ENCODE measurements at places on chromosomes 1 and 21.
A peak's percentile ranks its signal among the peaks of the same experiment; 100 is the strongest.

DNA sequence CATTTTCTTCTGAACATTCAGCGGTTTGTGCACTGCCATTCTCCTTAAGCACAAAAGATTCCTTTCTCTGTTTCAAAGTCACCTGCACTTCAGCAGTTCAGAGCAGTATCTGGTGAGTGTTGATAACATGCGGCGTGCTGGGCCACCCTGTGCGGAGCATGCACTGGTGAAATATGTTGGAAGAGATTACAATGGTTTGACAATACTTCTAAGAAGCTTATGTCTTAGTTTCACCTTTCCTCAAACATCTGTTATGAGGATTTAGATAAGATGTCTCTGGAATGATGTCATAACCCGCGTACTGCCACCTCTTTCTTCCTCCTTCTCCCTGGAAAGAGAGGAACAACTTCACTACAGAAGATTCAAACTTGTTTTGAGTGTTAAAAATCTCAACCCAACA is 650.3 kb downstream of the AJAP1 start:
- no peak for DNase-seq

- no peak for DNase-seq
Observed at GRCh38 chr1:90839323-90839722, 122.2 kb upstream of the BARHL2 start.

GRCh38 chr21:20800106-20800505 is 198.1 kb upstream of the NCAM2 start:
- DNase-seq, result no peak

GRCh38 chr1:221125976-221126375 is 246.7 kb downstream of the HLX start:
- no peak for DNase-seq

DNA sequence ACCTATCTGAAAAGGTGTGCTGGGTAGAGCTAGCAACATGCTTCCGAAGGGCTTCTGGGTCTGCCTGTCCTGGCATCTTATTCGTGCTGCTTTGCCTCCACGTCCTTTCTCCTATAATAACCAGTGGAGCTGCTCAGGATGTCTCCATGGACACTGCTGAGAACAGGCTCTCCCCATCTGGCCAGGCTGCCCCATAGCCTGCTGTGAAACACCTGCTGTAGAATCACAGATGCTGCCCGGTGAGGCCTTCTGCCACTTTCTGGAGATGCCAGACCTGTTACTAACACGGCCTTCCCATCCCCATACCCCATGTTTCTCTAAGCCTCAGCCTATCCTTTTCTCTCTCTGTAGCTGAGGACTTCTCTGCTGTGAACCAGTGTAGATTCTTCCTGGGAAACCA is 120.5 kb downstream of the IER5 start:
- no peak for DNase-seq

DNA sequence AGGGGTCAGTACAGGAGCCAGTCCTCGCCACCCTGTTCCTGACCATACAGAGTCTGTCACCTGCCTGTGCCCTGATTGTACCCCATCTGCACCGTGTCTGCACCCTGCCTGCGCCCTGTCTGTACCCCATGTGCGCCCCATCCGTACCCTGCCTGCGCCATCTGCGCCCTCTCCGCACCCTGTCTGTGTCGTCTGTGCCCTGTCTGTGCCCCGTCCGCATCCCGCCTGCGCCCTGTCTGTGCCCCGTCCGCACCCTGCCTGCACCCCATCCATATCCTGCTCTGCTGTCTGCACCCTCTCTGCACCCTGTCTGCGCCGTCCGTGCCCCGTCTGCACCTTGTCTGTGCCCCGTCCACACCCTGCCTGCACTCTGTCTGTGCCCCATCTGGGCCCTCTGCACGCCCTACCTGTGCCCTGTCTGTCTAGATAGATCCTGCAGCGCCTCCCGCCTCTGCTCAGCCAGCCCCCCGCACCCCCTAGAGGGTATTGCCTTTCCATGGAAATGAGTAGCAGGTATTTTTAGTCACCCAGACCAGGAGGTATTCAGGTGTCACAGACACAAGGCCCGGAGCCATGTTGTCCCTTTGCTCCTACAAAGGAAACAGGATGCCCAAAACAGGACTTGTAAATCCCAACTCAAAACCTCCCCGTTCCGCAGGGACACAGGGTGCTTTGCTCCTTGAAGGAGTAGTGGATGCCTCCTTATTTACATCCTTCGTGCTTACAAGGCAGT is 7.7 kb upstream of the NPHP4 start:
- no peak for DNase-seq

DNA sequence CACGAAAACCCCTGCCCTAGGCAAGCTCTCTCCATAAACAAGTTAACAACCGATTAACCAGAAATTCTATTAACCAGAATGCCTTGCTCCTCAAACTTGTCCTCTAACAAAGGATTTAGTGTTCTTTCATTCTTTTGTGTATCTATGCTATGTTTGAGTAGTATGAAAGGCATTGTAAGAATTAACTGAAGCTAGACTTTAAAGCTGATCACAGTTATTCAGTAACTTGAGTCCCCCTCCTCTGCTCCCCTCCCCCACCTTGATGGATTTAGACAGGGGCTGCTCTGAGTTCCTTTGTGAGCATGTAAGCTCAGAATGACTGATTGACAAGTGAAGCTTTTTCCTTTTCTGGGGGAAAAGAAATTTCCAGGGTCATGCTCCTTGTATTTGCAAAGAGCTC is 257.6 kb downstream of the TTLL7 start:
- DNase-seq, result no peak

GRCh38 chr1:192530254-192530653 is 45.3 kb upstream of the RGS1 start:
- no peak for DNase-seq

- DNase-seq, result no peak
Observed at GRCh38 chr1:221448585-221449175, 293.2 kb downstream of the DUSP10 start.

DNA sequence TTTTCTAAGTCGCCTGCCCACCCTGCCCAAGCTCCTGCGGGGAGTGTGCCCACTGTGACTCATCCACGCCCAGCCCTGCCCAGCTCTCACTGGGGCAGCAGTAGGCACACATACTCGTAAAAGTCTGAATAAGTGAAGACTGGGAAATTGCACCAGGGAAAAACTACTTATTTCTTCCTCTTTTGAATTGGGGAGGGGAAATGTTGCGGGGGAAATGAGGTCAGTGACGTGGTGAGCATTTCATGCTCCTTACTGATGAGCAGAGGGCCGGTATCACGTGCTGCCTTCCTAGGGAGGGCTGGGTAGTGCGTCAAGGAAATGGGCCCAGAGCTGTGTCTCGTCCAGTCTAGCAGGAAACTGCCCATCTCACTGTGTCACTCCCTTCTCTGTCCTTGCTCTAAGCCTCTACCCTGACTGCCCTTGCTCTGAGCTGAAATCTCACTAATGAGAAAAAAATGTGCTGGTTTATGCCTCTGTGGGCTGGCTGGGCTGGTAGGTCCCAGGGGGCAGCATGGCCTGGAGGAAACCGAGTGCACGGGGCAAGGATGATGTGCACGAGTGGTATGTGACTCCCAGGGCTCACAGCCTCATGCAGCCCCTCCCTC is 13.5 kb upstream of the TNFRSF1B start:
- DNase-seq, result peak; percentile 25

DNA sequence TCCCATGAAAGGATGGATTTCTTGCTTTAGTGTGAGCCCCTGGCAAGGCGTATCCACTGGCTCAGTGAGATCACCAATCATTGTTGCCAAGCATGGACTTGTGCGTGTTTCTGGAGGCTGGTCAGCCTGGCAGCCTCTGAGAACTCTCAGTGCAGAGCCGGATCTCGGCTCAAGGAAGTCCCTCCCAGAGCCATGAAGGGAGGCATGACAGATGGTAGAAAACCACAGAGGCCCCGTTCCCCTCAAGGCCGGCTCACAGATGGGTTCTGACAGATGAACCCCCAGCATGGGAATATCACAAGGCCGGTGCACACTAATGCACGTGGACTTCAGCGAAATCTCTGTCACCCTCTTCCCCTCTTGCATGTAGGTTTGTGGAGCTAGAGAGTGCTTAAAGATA is 290.5 kb downstream of the AJAP1 start:
- no peak for DNase-seq

DNA sequence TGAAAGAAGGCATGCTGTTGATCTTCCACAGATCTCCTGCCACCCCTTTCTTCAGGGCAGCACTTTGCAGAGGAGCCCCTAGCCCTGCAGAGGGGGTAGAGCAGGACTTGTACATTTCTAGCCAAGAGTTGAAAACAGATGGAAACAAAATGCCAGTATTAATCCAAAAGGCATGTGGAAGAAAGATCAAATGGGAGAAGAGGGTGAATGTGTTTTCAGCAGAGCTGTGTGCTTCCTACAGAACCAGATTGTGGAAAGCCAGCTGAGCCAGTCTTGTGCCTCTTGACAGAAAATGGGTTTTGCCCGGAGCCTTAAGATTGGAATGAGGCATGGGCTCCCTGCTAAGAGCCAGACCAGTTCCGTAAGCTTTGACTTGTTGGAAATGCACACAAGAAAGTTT is 105.2 kb upstream of the TSPAN2 start:
- no peak for DNase-seq

GRCh38 chr1:239308701-239309333 is 77.6 kb upstream of the CHRM3 start:
- no peak for DNase-seq

GRCh38 chr1:14242123-14242522 is 356.4 kb upstream of the KAZN start:
- no peak for DNase-seq

DNA sequence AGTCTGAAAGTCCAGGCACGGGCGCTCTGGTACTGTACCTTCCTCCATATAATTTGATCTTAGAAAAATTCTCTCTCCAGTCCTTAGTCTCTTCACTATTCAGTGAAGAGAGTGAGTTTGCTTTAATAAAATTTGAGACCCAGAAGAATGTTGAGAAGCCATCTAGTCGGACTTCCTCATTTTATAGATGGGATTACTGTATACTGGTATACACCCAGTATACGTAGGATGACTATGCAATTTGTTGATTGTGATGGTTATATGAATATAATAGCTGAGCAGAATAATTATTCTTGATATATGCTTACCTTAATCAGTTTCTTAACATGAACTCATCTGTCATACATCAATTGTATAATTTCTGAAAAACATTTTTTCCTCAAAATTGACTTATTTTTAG is 328.0 kb upstream of the B3GALT2 start:
- no peak for DNase-seq

DNA sequence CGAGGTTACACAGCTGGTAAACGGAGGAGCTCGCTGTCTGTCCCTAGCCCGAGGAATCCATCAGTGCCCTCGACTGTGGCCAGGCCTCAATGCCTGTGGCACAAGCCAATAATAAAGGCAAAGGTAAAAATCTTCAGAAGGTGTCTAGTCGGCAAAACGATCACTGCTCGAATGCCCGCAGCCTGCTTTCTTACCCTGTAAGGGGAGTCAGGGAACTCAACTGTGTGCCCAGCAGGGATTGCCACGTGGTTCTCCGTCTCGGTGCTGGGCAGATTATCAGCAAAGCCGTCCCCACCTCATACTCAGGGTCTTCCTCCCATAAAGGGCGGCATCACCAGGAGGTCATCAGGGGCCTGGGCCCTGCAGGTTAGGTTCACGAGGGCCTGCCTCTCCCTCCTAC is 103.4 kb downstream of the PAX7 start:
- DNase-seq, result no peak

DNA sequence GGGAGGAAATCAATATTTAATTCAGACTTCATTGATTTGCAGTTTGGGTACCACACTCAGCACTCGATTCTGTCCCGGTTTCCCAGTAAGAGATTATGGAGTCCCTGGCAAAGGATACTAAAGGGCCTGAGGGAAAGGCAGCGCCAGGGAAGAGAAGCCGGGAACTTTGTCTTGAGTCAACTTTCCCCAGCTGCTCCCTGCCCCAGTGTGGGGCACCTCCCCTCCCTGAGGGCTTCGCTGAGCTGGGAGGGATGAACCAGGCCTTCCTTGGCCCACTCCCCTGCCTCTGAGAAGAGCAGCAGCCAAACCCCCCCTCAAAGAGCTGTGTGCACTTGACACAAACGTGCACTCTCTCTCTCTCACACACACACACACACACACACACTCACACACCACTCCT is 32.6 kb downstream of the OPTC start:
- no peak for DNase-seq

- peak; percentile 2 for DNase-seq
Observed at GRCh38 chr1:3858231-3858981, 1.1 kb downstream of the DFFB start.

DNA sequence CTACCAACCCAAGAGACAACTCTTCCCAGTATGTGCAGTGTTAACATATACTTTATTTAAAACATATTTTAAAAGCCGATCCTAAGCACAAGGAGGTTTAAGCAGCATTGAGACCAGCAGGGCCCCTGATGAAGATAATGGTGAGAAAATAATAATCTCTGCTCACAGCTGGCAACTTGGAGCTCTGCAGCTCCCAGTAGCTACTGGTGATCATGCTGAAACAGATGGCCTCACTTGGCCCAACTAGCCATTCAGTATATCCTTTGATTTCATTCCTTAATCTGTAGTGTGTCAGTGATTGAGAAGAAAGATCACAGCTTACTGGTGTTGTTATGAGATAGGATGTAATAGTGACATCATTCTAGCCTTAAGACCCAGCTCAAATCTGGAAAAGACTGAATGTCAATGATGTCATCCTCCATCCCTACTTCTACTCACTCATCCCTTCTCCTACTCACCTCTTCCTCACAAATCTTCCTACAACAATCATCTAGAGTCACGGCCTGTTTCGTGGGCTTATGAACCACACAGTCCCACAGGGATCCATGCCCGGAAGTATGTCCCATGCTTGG is 817.9 kb downstream of the PLA2G4A start:
- DNase-seq, result no peak

- no peak for DNase-seq
Observed at GRCh38 chr1:173708787-173709186, 6.0 kb upstream of the KLHL20 start.

- no peak for DNase-seq
Observed at GRCh38 chr1:79323239-79324025, 316.9 kb upstream of the ADGRL4 start.

GRCh38 chr1:6166655-6167390 is 13.3 kb downstream of the CHD5 start:
- DNase-seq, result no peak

- no peak for DNase-seq
Observed at GRCh38 chr1:229557200-229557850, 1.2 kb downstream of the ABCB10 start.

DNA sequence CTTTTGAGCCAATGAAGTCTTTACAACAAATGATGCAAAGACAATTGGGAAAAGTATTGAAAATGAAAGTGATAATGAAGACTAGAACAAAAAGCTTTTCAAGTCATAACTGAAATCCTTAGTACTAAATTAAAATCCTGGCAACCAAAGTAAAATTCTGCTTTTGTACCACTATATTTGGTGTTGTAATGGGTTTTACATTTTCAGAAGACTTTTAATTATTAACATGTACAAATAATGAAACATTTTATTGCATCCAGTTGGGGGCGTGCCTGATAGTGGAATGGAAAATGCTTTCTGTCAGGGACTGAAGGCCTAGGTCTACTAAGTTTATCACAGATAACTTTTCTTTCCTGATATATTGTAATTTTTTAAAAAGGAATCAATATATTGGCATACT is 89.4 kb downstream of the SDCCAG8 start:
- no peak for DNase-seq

Data from CD8-positive, alpha-beta memory T cell (primary cell).